ENCODE measurements at places on chromosomes 16 and 17.

DNA sequence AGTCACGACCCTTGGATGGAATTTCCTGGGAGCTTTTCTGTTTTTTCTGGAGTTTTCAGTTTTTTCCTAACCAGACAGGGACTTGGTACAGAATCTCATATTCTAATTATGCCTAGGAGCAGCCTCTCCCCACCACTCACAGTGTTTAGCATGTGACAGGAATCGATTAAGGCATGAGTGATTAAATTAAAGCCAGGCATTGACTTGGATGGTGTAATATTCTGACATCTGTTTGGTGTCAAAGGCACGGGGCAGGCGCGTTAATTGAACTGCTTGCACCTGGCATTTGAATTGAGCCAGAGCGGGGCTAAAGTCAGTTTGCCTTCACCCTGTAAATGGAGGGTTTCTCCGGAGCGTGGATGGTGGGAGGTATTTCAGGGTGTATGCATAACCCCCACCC is 11.9 kb downstream of the MAPT start:
- DNase-seq = no peak

GRCh38 chr17:18257268-18257981 is 1.1 kb downstream of the FLII start:
- DNase-seq = no peak

DNA sequence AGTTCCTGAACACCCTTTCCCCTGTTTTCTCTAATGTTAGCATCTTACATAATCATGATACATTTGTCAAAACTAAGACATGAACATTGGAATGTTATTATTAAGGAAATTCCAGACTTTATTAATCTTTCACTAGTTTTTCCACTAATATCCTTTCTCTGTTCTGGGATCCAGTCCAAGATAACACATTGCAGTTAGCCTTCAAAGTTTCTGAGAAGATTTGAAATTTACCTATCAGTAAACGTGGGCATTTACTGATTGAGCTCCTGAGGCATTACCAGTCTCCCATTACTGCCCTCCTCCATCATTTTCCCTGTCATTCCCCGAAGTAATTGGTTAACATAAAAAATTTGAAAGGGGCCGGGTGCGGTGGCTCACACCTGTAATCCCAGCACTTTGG is 5.7 kb upstream of the CD300LG start:
- DNase-seq = no peak

DNA sequence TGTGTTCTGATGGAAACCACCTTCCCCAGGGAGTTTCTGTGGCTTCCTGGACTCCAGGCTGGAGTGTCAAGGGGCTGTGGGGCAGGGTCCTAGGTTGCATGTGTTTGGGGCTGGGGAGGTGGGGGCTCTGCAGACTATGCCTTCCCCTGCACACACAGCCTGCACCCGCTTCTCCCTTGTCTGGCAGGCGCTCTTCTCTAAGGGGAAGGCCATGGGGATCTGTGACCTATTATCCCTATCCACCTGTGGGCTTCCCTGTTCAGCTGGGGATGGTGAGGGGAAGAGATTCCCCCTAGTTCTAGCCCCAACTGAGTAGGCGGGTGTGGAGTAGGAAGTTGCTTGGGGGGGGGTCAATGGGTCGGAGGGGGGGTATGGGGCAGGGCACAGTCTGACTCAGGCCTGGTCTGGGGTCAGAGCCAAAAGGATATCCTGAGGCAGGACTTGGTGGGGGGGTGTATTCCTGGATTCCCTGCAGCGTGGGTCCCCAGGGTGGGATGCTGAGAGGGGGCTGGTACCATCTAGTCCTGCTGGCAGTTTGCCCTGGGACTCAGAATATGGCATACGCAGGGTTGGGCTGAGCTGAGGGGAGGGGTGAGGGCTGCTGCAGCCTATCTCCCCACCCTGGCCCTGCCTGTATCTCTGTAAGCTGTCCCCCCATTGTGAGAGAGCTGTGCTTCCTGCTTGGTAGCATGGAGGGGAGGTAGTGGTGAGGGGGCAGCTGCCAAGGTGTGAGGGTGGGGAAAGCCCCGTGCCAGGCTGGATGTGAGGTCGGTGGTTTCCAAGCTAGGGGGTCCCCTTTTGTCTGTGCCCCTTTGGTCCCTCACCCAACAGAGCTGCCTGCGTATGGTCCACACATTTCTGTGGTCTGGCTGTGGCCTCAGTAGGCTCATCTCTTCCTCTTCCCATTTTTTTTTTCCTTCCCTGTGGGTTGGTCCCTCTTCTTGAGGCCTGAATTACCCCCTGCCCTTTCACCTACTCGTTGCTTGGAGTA is 14.7 kb downstream of the RARA start:
- DNase-seq = no peak

DNA sequence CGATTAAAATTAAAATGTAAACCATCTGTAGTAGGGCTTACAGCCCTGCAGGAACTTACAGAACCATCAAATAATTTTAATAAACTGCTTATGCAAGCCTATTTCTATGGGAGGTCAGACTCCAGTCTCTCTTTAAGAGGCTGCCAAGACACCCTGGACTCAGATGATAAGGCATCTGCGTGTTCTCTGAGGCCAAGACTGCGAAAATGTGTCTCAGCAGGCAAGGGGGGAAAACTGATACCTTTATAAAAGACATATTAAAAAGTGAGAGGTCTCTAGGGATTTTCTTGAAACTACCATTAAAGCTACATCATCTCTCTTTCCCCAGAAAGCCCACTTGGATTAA is 32.2 kb downstream of the MPHOSPH6 start:
- DNase-seq = no peak

DNA sequence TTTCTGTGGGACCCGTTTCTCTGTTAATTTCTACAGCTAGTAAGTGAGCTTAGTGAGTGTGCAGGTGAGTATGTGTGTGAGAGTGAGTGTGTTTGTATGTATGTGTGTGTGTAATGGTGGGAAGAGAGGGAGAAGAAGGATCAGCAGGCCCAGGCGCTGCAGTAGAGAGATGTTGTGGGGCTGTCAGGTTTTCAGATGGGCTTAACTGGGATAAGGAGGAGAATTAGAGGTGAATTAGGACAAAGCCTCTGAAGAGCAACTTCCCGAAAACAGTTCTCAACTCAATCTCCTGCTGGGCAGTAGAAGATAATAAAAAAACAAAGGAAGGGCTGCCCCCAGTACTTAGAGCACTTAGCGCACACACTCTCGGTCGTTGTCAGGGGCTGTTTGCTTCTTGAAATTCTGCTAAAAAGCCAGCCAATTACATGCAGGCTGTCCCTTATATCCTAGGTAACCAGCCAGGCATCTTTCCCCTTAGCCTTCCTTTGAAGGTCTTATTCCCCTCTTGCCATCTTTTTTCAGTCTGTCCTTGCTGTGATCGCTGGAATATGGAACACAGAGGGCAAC is 63.4 kb downstream of the CLEC16A start:
- no peak for DNase-seq

DNA sequence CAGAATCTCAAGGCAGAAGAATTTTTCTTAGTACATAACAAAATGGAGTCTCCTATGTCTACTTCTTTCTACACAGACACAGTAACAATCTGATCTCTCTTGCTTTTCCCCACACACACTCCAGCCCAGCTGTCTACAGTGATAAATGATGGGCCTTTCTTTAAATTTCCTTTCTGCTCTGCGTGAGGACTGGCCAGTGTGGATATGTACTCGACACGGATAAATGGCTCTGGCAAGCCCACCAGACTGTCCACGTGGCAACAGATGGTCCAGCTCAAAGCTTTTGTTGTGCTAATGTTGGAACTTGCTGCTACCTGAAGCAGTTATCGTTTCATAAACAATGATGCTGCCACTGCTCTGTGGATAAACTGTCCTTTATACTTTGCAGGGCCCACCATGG is 410.7 kb downstream of the TMEM114 start:
- no peak for DNase-seq

DNA sequence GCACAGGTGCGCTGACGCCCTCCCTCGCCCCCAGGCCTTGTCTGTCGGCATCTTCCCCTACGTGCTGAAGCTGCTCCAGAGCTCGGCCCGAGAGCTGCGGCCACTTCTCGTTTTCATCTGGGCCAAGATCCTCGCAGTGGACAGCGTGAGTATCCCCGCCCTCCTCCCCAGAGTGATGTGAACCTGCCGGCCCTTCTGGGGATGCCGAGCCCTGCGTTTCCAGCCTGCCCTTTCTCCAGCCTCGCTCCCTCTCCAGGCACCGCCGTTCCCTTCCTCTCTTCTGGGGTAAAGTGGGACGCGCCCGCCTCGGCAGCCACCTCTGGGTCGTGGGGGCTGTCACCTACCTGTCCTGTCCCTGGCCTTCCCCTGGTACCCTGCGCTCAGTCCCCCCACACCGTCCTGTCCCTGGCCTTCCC is 133.9 kb upstream of the CHMP6 start:
- DNase-seq = no peak

DNA sequence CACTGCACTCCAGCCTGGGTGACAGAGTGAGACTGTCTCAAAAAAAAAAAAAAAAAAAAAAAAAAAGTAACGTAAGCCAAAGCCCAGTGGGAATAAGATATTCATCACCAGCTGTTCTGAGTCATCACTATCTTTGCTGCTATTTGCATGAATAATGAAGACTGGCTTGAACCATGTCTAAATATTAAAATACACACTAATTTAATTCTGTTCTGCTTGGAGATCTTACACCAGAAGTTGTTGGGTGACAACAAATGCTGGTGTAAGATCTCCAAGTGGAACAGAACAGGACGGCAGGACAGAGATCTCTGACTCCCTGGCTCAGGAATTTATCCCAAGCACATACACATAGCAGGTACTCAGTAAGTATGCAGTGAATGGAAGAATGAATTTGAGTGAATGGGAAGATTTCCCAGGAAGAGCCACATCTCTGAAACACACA is 19.6 kb downstream of the DNAH17 start:
- DNase-seq = no peak

GRCh38 chr17:79951361-79952264 is 84.1 kb downstream of the TBC1D16 start:
- DNase-seq = no peak

GRCh38 chr17:29155227-29155965 is 24.8 kb downstream of the MYO18A start:
- no peak for DNase-seq

GRCh38 chr16:86663685-86664521 is 85.6 kb downstream of the FOXL1 start:
- no peak for DNase-seq

GRCh38 chr16:8962393-8963009 is 1.2 kb downstream of the USP7 start:
- no peak for DNase-seq

DNA sequence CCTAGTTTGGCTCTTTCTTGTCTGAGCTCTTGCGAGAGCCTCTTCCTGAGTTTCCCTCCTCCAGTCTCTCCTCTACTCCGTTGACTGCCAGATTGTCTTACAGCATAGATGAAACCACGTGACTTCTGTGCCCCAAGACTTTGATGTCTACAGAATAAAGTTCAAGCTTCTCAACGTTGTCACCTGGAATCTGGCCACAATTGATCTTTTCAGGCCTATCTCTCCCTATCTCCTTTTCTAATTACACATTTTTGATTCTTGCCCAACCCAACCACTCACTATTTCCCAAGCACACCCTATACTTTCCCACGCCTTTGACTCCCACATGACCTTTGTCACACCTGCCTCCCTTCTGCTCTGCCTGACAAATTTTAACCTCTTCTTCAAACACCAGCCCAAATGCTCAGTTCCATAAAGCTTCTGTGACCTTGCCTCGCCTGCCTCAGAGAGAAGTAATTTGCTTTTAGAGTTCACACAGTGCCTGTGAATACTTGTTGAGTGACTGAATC is 52.4 kb upstream of the PMFBP1 start:
- no peak for DNase-seq

- no peak for DNase-seq
Measured at GRCh38 chr17:5838661-5839300, 231.4 kb upstream of the WSCD1 start.

DNA sequence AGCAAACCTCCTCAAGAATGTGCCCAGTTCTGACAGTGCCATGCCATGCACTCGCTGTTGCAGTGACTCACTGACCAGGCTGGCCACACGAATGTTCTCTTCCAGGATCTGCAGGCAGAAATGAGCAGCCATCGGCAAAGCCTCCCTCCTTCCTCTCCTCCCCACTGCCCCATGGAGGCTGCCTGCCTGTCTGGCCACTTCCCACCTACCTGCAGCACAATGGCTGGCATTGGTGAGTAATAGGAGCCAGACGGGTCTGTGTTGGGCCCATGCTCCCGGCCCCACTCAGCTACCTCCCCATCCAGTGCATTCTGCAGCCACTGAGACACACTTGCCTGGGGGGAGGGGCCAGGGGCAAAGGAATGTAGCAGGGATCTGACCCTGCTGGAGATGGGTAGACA is 2.8 kb upstream of the MATCAP1 start:
- DNase-seq = no peak

DNA sequence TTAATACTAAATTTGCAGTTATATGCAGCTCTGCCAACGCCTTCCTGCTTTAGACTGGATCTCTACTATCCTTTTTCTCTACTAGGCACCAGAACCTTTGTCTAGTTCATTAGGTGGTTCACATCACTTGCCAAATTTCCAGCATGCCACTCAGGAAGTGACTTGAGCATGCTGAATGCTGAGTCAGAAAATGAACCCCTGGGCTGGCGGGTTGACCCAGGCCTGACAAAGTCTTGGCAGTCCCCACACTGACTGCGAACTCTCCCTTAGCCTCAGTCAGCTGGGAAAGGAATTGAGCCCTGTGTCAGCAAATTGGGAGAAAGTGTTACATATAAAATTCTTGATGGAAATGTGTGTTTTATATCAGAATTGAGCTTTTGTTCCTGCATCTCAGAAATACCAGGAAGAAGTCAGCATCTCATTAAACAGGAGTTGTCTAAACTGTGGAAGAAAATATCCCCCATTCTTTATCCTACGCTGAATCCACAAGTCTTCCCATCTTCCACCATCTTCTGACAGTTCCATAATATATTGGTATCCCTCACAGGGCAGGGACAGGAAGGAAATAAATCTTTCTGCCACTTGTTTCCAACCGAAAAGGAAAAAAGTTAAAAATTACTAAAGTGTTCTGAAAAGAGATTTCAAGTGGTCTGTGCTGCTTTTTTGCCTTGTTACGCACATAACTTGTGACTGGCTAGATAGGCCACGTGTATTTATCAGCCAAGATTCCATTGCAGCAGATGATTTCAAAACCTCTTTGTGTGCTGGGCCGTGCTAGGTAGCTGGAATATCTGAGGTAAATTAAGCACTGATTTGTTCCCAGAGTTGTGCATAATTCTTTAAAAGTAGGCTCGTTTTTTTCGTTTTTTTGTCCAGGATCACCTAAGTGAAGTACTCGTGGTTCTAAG is 16.7 kb upstream of the SLC12A3 start:
- no peak for DNase-seq

- no peak for DNase-seq
Measured at GRCh38 chr16:53840456-53840855, 136.5 kb downstream of the FTO start.

- no peak for DNase-seq
Measured at GRCh38 chr17:82938873-82939620, 99.2 kb upstream of the ZNF750 start.
